HCT116 (cell line): ENCODE measurements at places on chromosomes 16 and 17.

DNA sequence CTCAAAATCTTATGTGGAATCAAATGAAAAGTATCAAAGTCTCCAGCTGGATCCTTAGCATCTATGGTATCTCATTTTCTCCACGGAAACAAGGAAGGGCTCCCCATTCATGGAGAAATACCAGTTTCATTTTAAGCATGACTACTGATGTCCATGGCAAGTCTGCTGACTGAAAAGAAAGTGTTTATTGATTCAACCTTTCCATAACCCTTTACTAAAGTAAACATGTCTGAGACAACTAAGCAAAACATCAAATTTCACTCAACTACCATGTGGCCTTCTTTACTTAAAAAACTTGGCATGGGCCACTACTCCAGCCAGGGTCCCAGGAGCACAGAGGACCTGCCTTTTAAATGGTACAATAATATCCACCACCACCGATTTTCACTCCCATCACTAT, 928.0 kb upstream of the SOX9 start:
- DNase-seq = no peak
- H3K36me3 ChIP-seq = no peaks in the 10 kb centered on the region
- H3K27me3 ChIP-seq = no peaks in the 10 kb centered on the region
- H3K27ac ChIP-seq = no peak overlapping the region
- H3K4me3 ChIP-seq = no peak overlapping the region

GRCh38 chr17:10034719-10035475, 129.8 kb upstream of the RCVRN start:
- no peak overlapping the region for H3K4me3 ChIP-seq
- H3K36me3 ChIP-seq = no peaks in the 10 kb centered on the region
- 0 out of 2 replicates have a peak, but pooled peaks cover 4% of the 10 kb centered on the region for H3K27me3 ChIP-seq

DNA sequence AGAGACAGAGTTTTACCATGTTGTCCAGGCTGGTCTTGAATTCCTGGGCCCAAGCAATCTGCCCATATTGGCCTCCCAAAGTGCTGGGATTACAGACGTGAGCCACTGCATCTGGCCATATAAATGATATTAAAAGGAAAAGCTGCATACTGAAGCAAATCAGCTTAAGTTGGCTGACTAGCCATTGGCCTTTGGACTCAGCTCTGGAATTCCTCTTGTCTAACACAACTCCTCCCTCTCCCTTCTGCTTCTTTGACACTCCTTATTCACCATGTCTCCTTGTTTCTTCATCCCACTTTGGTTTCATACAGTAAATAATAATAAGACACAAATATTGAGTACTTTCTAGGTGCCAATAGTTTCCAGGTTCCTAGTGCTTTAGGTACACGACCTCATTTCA, 7.5 kb downstream of the KRT12 start:
- peaks cover 28% of the 10 kb centered on the region for H3K4me1 ChIP-seq
- H3K27me3 ChIP-seq = no peaks in the 10 kb centered on the region
- DNase-seq = no peak
- H3K27ac ChIP-seq = no peak overlapping the region
- H3K4me3 ChIP-seq = no peak overlapping the region

DNA sequence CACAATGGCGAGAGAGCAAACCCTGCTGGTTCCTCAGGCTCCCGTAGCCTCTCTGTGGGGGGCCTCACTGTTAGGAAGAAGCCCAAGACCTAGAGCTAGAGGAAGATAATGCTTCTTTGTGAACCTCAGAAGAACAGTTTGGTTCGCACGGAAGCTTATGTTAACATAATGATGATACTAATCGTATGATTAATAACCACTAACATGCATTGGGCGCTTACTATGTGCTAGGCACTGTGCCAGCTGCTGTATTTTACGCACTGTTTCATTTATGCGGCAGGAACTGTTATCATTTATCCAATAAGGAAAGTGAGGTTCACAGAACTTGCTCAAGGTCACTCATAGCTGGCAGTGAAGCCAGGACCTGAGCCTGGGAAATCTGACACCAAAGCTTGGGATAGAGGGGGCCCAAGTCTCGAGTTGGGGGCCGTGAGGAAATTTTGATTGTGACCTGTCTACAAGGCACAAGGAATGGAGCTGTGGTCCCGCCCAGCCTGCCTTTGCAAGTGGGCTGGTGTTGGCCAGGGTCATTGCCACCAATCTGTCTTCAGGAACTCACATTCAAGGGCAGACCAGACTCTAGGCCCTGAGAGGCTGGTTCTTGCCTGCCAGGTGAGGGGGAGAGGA, 6.8 kb downstream of the PRCD start:
- no peak overlapping the region for H3K4me3 ChIP-seq
- H3K36me3 ChIP-seq = no peaks in the 10 kb centered on the region
- H3K27ac ChIP-seq = no peak overlapping the region
- DNase-seq = no peak
- H3K4me1 ChIP-seq = no peaks in the 10 kb centered on the region
- no peaks in the 10 kb centered on the region for H3K27me3 ChIP-seq

DNA sequence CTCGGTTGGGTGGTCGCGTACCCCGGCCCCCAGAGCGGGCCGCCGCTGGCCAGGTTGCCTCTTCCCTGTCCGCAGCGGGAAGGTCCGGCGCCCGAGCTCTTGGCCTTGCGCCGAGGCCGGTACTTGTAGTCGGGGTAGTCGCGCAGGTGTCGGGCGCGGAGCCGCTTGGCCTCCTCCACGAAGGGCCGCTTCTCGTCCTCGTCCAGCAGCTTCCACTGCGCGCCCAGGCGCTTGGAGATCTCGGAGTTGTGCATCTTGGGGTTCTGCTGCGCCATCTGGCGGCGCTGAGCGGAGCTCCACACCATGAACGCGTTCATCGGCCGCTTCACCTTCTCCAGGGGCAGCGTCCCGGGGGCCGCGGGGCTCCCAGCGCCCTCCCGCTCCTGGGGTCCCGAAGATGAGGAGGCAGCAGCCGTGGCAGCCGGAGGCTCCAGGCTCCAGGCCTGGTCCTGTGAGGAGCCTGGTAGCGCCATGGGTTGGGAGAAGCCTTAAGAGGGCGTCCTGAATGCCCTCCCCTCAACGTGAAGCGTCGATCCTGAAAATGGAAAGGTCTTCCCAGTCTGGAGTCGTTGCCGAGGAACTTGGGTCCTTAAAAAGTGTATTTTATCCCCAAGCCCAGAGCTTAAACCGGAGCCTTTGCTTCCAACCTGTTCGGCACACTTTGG, 558 bp downstream of the SOX15 start:
- H3K27me3 ChIP-seq = no peaks in the 10 kb centered on the region
- peaks cover 32% of the 10 kb centered on the region for H3K36me3 ChIP-seq
- H3K4me3 ChIP-seq = no peak overlapping the region
- DNase-seq = no peak
- H3K4me1 ChIP-seq = peaks cover 2% of the 10 kb centered on the region; the same call in 1 of the 2 replicates

- no peak overlapping the region for H3K27ac ChIP-seq
- DNase-seq = no peak
- no peaks in the 10 kb centered on the region for H3K27me3 ChIP-seq
- peaks cover 16% of the 10 kb centered on the region for H3K4me1 ChIP-seq
These were observed 40.5 kb downstream of the C16orf82 start for GRCh38 chr16:27107185-27107592.
